ENCODE measurements at places on chromosomes 1 and 21. TPM values are rescaled to one million over a fixed set of nuclear protein-coding genes. Genes with fewer than 3 reads are reported as not detected.

Gene DIO1
- not detected for total RNA-seq

Gene SLC45A3
- 2.0 TPM for total RNA-seq

Gene IGSF9
- 0.13 TPM for total RNA-seq

Gene S100B
- total RNA-seq, result 102 TPM

Gene TMPRSS3
- total RNA-seq, result not detected

Gene DTL
- total RNA-seq, result 0.16 TPM

Gene KIF14
- 0.03 TPM for total RNA-seq

Gene DYRK1A
- total RNA-seq, result 48.8 TPM

Gene MMEL1
- 3.2 TPM for total RNA-seq

Gene SLAMF8
- total RNA-seq, result 11.3 TPM

Gene HMGN1
- 88.1 TPM for total RNA-seq

Gene A3GALT2
- total RNA-seq, result not detected

Gene OR10Z1
- total RNA-seq, result not detected

Gene PTPN7
- total RNA-seq, result 3.0 TPM

Gene SPTA1
- total RNA-seq, result 0.55 TPM

DNA sequence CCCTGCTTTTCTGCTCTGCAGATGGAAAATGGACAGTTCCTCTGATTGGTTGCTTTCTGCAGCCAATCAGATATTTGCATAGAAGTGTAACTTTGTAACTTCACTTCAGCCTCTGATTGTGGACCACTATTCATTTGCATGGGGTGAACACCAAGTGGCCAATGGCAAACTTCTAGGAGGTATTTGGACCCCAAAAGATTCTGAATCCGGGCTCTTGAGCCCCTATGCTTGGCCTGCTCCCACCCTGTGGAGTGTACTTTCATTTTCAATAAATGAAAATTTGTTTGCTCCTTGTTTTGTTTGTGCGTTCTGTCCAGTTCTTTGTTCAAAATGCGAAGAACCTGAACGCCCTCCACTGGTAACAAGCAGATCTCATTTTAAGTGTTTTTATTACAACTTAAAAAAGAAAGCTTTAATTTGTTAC, 6.4 kb upstream of the GSTM4 start:
- DNase-seq, result no peak

DNA sequence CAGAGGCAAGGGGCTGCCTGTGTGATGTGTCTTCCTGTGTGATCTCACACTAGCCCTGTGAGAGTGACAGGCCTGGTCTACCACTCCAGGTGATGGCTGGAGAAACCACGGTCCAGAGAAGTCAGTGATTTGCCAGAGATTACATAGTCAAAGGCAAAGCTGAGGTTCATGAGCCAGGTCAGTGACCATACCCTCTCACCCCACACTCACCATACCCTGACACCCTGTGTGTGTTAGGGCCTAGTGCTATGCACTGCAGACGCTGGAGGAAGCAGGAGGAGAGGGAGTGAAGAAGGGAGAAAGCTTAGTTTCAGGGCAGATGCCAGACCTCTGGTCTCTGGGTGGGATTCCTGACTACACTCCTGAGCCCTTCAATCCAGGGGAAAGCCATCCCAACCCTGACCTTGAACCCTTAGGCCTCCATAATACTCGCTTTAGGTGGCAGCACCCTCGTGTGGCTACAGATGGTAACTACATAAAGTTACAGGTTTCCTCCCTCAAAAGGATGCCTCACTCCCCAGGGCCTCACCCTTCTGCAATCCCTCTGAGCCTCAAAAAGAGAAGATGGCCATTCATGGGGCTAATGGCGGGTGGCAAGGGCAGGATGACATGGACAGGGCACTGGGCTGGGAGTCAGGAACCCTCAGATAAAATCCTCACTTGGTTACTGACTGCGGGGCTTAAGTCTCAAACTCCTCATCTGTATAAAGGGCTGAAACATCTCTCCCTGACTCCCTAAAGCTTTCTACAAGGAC, 20.8 kb upstream of the SDC3 start:
- peak; percentile 53 for DNase-seq

DNA sequence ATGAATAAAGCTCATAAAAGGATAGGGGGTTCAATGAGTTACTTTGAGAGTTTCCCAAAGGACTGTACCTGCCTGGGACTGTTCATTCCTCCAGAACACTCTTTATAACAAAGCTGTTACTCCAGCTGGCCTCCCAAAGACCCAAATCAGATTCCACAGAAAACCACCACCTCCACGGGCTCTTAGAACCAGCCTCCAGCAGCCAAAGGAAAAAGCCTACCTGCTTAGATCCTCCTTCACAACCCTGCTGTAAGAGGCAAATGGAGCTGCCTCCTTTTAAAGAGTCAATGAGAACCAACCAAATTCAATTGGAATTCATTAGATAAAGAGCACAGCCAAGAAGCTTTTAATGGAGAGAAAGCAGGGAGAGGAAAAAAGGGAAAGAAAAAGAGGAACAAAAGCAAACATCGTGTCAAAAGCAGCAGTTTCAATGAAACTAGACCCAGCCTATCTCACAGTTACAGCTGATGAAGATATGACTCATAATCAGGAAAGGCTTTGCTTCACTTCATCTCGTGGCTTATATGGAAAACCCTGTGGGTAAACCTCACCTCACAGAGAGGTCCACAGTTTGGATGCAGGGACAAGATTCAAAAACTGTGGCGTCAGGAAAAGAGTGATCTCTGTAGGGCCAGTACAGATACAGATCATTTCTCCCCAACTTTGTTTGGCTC, 27.8 kb upstream of the FMO4 start:
- DNase-seq, result no peak

GRCh38 chr1:15176120-15176519, 22.6 kb downstream of the TMEM51 start:
- no peak for DNase-seq

DNA sequence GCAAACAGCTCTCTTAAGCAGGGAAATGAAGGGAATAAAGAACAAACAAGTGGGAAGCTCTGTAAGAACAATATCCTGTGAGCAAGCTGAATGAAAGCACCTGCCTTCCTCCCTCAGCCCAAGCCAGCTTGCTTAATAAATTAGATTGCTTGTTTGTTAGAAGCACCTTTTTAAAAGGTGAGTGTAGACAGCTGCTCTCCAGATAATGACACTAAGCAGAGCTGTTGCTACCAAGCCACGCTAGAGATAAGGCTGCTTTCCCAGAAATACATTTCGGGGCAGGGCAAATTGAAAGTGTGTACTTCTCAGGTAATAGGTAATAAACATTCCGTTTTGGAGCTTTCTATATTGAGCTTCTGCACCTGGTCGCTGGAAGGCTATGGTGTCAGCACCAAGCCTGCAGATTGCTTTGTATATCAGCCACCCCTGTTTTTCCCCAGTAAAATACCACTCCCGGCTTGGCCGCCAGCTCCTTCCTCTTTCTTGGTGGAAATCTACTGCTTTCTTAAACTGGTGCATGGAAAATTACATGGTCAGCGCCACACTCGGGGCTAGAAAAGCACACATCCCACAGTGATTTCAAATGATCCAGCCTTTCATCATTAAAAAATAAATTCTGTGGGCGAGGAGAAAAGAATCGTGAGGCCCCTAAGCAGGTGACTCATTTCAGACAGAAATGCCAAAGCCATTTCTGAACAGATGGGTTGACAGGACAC, 151.3 kb downstream of the ETS2 start:
- DNase-seq, result no peak

DNA sequence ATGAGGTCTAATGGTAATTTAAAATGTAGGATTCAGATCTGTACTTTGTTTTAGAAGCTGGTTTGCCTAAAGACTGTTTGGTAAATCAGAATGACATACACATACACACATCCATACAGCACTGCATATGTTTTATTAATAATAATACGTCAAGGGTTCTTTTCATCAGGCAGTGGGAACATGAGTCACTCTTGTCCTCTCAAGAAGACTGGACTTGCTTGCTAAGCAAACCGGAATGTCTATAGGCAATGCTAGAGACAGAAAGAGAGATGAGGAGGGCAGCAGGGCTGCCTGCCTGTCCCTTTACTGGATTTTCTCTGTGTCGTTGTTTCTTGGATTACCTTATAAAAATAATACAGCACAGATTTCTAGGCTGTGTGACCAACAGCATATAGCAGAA, 119.1 kb upstream of the GALNT2 start:
- DNase-seq, result no peak

- DNase-seq, result no peak
Observed at GRCh38 chr1:213623064-213623581, 364.6 kb upstream of the PROX1 start.

DNA sequence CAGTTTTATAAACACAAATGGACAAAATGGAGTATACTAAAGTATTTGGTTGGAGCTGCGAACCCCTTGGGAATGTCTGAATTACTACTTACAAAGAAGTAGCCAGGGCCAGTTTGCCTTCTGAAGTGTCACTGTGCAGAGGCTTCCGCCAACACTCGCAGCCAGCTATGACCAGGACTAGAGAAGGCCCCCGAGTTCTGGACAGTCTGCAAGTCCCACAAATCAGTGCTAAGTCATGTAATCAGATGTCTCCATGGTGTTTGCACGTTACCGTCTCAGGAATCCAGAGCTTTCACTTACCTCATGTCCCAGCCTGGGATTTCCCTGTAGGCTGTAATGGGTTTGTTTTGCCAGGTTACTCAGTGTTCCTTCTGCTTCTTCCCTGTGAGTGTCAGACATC, 106.6 kb upstream of the SPAG17 start:
- no peak for DNase-seq

- no peak for DNase-seq
Observed at GRCh38 chr1:76161451-76161850, 86.9 kb downstream of the ST6GALNAC3 start.

DNA sequence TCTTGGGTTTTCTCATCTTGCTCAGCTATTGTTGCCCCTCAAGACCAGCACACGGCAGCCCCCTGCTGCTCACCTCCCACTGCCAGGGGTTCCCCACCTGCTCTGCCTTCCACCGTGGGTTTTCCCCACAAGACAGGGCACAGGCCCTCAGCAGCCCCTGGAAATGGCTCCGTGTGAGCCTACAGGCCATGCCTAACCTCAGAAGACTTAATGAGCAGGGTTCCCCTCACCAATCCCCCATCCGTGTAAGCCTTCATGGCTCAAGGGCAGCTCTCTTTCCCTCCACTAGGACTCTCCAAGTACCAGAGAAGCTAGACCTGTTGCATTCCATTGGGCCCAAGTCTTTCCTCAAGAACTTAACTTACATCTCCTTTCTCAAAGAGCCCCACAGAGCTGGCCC, 18.4 kb upstream of the RCAN3 start:
- DNase-seq, result no peak

GRCh38 chr21:32921632-32922230, 104.0 kb upstream of the OLIG2 start:
- no peak for DNase-seq

- DNase-seq, result no peak
Observed at GRCh38 chr21:42019101-42019605, 9.0 kb upstream of the ZBTB21 start.

- DNase-seq, result no peak
Observed at GRCh38 chr1:81472387-81472786, 328.3 kb upstream of the ADGRL2 start.

- no peak for DNase-seq
Observed at GRCh38 chr1:22916471-22916820, 56.2 kb downstream of the LACTBL1 start.

DNA sequence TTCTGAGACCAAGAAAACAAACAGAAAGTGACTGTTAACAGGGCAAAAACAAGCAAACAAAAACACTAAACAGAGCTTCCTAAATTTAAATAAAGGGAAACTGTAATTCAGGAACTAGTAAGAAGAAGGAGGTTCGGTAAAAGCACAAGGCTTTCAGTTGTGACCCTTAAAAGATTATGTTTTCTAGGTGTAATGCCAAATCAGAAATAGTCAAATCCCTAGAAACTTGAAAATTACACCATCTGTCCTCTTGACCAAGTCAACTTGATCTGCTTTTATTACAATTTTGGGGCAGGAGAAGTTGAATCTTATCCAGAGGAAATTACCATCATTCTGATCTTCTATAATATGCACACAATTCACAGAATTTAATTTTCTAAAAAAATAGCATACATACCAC, 754.0 kb upstream of the ADGRL4 start:
- DNase-seq, result no peak

DNA sequence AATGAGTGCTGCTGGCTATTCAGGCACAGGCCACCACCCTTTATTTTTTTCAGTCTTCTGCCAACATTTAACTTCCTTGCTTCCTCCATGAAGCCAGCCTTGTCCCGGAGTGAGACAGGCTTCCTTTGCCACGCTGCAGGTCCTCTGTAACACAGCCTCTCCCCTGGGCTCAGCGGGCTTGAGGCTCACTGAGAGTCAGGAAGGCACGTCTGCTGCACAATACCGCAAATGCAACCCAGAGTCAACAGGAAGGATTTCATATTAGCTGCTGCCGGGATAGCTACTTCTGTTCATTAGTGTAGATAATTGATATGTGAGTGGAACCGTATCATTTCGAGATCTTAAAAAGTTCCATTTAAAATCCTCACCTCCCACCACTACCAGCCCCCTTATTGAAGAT, 22.5 kb downstream of the MYOG start:
- DNase-seq, result no peak

- DNase-seq, result no peak
Observed at GRCh38 chr1:60173006-60173405, 99.4 kb upstream of the C1orf87 start.

DNA sequence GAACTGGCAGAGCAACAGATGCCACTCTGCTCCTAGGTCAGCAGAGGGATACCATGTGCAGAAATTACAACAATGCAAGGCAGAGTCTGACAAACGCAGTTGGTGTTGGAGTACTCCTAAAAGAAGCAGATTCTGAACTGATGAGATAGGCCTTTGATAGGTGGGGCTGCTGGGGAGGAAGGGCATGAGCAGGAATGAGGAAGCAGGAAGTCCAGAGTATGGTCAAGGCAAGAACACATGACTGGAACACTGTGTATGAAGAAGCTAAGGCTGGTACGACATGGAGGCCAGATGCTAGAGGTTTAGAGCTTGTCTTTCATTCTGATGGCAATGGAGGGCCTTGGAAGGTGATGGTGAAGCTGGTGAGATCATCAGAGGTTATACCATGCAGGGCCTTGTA, 11.5 kb upstream of the THRAP3 start:
- no peak for DNase-seq

- DNase-seq, result no peak
Observed at GRCh38 chr1:150280138-150280707, 2.1 kb upstream of the CIART start.

GRCh38 chr1:40915581-40915980, 53.4 kb upstream of the CITED4 start:
- DNase-seq, result peak; percentile 74

DNA sequence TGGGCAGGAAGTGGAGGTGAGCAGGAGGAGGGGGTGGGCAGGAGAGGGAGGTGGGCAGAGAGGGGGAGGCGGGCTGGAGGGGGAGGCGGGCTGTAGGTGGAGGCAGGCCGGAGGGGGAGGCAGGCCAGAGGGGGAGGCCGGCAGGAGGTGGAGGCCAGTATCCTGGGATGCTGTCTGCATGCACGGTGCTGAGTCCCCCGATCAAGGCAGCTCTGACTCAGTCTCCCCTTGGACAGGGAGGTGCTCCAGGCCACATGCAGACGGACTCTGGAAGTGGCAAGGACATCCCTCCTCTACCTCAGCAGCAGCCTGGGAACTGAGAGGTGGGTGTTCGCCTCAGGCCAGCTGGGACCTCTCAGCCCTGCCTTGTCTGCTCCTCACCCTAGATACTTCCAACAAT, 9.9 kb downstream of the IKBKE start:
- DNase-seq, result no peak

Measured in mesenteric fat pad (tissue), 1 donor.